ENCODE measurements at places on chromosomes 11 and 22. TPM values are rescaled to one million over a fixed set of nuclear protein-coding genes. Genes with fewer than 3 reads are reported as not detected.

MCHR1 gene
- 1.7 TPM for total RNA-seq

MAJIN gene
- total RNA-seq, result not detected

- DNase-seq, result no peak
Observed at GRCh38 chr11:33965032-33965431, 73.2 kb upstream of the LMO2 start.

- no peak for DNase-seq
Observed at GRCh38 chr11:73312036-73312435, 4.0 kb downstream of the ARHGEF17 start.

DNA sequence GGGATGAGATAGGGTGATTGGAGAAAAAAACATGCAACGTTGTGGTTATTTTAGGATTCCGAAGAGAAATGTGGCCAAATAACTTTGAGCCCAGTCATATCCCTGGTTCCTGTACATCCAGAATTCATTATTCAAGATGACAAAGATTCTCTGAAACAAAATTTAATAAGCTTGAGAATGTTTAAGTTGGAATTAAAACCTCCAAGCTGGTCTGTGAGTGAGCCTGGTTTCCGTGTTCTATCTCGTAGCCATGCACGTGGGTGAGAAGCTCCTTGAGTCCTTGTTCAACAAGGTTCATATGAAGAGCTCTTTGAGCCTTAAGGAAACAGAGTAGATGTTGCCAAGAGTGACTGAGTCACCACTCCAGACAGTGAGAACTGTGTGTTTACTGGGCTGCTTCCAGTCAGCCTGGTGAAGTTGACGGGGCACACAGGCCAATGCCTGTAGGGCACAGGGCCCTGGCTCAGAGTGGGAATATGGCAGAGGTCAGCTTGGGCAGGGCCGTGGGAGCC is 206.5 kb downstream of the NAV2 start:
- peak; percentile 98 for DNase-seq

DNA sequence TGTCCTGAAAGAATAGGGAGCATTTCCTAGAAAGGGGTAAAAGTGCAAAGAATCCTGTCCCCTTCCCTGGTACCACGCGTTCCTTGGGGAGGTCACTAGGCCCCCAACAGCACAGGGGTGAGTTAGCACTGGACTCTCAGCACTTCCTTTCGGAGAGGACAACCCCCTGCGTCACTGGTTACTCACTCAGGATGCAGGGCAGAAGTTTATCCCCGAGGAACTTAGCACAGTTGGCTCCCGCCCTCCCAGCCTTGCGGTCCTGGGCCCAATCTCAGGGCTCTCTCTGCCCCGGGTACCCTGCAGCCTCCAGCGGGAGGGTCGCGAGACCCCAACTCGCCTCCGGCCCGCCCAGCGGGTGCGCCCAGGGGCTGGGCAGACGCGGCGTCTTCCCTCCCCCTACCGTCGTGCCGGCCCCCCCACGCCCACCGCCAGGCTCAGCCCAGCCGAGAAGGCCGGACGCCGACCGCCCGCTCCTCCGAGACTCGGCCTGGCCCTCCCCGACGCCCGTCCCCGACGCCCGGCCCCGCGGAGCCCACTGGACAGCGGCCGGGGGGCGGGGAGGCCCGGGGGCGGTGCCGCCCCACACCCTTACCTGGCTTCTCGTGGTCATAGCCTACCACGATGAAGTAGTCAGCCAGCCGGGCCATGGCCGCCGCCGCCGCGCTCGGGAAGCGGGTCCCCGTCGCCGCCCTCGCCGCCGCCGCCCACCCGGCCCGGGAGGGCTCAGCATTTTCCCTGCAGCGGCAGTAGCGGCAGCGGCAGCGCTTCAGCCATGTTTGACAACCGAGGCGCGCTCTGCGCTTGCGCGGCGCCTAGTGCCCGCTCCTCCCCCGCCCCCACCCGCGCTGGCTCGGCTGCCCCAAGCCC is at the start of gene SBF2:
Gene SBF2 (minus strand): TSS at position 797 of the 867 bp plus-strand sequence. CDS start 150 bp downstream, at position 647.
- peak; percentile 96 for DNase-seq

PGA4 gene
- total RNA-seq, result not detected

KRTAP5-11 gene
- total RNA-seq, result not detected
